Left ventricle myocardium superior (tissue), 1 donor: ENCODE measurements at places on chromosomes 2 and 18. TPM values are rescaled to one million over a fixed set of nuclear protein-coding genes. Genes with fewer than 3 reads are reported as not detected.
A peak's percentile ranks its signal among the peaks of the same experiment; 100 is the strongest.

The ALLC gene
- total RNA-seq: not detected

The NT5C1B gene
- total RNA-seq: not detected

The ABCB6 gene
- total RNA-seq: 28.2 TPM

The TDRD15 gene
- not detected for total RNA-seq

The RGPD3 gene
- total RNA-seq: not detected

The NEMP2 gene
- 2.8 TPM for total RNA-seq

The PCARE gene
- total RNA-seq: 0.84 TPM

DNA sequence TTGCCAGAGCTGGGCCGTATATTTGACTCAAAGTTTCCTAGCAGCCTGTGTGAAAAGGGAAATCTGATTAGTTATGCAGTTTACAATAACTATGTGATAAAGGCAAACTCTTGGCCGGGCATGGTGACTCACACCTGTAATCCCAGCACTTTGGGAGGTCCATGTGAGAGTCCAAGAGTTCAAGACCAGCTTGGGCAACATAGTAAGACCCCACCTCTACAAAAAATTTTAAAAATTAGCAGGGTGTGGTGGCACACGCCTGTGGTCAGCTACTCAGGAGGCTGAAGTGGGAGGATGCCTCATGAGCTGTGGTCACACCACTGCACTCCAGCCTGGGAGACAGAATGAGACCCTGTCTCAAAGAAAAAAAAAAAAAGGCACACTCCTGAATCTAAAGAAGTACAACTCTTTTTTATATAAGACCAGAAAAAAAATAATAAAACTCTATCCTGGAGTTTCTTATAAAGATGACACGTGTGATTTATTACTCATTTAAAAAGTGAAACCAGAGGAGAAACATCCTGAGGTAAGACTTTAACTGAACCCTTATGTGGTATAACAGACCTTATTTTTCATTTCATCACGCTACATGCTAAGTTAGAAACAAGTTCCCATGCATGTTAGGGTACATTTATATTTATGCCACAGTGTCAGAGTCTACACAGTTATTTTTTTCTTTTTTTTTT is 32.6 kb upstream of the KCMF1 start:
- no peak for DNase-seq

DNA sequence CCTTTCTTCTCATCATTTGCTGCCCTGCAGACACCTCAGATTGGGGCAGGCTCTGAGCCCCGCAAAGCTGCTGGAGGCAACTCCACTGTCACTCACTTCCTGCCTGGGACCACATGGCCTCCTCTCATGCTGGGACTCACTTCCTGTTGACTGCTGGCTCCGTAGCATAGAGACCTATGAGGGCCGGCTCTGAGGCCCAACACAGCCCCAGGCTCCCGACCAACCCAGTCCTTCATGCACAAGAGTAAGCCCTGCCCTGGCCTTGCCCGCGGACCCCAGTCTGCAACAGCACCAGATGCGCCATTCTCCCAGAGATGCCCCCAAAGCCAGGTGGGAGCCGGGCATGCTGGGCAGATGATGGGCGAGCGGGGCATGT is 55.7 kb downstream of the DNMT3A start:
- DNase-seq: peak; percentile 40

DNA sequence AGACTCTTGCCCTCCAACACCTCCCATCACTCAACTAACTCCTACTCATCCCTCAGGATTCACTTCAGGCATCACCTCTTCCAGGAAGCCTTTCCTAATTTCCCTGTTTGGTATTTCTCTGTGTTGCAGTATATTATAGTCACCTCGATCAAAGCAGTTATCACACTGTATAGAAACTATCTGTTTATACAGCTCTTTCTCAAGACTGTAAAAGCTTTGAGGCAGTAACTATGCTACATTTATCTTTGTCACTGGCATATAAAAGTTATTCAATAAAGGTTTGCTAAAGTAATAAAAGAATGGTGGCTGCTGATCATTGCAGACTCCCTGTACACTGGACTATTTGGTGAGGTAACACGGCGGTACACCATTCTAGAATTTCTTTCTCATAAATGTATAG is 284.9 kb downstream of the PAX3 start:
- DNase-seq: no peak

- no peak for DNase-seq
Measured at GRCh38 chr18:78643004-78643403, 336.6 kb upstream of the SALL3 start.

GRCh38 chr2:147033044-147033443 is 811.8 kb upstream of the ACVR2A start:
- no peak for DNase-seq

GRCh38 chr2:151946899-151947812 is 118.9 kb upstream of the ARL5A start:
- no peak for DNase-seq

DNA sequence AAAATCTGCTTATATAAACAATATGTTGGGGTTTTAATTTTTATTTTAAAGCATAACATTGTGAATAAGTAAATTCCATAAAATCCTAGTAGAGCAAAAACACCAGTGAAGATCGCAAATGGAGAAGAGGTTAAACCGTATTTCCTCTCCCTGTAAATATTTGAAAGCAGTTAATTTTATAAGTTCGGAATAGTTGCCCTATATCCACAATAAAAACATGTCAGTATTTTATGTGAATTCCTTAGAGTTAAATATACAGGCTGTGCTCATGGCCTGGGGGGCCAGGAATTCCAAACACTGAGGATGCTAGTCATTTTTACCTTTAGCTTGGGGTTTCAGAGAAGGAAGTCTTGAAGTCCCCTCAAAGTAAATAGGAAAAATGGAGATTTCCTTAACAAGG is 135.0 kb downstream of the FIGN start:
- DNase-seq: no peak

DNA sequence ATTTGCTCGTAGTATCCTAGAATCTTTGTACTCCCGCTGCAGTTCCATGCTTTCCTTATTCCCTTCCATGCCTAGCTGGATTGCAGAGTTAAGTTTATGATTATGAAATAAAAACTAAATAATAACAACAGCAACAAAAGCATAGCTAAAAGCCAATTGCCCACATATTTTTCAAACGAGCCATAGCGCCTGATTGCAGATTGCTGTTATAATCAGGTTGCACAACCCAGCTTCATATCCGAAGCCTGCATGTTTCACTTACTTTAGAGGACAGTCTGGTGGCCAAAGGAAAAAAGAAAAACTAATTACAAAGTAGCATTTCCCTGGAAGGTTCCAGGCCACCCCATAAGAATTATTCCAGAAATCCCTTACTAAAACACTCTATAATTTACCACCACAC is 31.9 kb upstream of the PNO1 start:
- no peak for DNase-seq

DNA sequence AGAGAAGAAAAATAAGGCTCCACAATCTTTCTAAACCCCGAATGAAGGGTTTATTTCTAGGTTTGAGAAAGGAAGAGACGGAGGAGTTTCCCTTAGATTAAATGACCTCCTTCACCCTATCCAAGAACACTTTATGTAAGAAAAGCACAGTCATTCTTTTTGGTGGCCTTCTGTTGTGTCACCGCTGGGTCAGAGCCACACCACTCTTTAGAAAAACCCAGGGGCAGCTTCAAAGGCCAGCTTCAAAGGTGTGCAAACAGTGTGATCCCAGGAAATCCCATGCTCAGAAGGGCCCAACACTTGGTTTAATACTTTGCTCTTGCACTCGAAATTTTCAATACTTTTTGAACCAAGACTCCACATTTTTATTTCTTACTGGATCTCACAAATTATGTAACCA is 7.1 kb downstream of the ST8SIA3 start:
- DNase-seq: no peak

DNA sequence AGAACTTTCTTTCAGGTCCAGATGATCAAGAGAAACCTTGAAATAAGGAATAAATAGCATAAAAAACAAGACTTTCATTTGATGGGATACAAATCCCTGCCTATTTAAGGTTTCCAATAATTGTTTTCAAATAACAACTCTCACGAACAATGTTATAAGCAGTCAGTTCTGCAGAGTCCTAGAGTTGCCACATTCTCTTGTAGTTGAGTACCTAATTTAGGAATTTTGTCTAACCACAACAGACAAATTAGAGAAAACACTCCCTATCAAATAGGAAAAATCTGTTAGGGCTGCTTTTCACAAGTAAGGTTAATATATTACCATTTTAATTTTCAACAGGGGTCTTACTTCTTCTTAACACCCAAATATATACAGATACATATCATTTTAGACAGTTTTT is 130.1 kb upstream of the CDH20 start:
- DNase-seq: no peak

DNA sequence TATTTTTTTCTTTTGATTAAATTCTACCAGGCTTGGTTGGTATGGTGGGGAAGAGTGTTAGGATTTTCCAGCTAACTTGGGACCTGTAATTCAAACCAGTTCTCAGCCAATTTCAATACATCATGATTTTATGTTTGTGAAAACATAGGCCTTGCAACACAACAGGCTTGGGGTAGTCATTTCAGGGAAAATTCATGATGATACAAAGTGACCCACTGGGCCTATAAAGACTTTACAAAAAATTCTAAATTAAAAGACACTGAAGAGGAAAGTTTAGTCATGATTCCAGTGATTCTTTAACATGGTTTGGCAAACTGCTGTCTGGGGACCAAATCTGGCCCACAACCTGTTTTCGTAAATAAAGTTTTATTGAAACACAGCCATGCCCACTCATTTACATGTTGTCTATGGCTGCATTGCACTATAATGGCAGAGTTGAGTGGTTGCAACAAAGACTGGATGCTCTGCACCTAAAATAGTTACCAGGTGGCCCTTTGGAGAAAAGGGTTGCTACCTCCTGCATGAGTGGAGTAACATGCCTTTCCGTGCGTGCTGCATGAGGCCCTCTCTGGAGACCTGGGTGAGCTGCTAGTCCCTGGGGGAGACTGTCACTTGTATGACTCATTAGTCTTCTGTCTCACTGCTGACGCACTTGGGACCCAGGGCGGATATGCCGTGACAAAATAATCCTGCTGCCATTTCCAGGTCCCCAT is 73.6 kb downstream of the NPAS2 start:
- DNase-seq: no peak

- no peak for DNase-seq
Measured at GRCh38 chr2:109683452-109683851, 69.3 kb downstream of the SOWAHC start.

- no peak for DNase-seq
Measured at GRCh38 chr2:100199421-100199820, 57.0 kb upstream of the AFF3 start.

- no peak for DNase-seq
Measured at GRCh38 chr18:76209597-76209996, 285.4 kb downstream of the ZNF516 start.

- DNase-seq: peak; percentile 37
Measured at GRCh38 chr2:12169721-12170120, 423.3 kb downstream of the LPIN1 start.

DNA sequence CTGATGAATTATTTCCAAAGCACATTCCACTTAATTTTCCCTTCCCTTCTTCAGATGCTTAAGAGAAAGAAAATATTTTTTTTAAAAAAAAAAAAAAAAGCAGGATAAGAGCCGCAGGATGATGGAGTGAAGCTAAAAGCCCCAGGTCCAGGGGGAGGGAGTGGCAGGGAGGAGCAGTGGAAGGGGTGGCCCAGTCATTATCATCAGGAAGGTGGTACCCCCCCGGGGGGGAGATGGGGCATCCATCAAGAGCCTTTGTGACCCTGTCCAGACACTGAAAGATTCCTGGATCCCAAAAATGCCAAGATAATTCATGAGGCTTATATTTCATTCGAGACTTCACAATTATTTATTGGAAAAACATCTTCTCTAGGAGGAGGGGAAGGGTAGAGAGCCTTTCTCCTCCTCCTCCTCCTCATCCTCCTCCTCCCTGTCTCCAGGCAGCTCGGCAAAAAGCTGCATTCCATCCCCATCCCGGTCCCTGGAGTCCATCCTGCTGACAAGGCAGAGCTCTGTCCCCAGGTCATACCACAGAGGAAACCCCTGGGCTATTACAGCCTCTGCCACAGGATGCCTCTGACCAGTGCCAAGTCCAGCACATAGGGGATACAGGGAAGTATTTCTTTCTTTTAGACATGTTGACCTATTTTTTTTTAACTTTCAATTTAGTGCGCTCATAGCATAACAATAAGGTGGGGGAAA is 125.3 kb downstream of the TWIST2 start:
- DNase-seq: no peak

GRCh38 chr18:53040286-53040685 is 700.3 kb downstream of the DCC start:
- no peak for DNase-seq

GRCh38 chr2:140975237-140975636 is 1155.6 kb downstream of the LRP1B start:
- no peak for DNase-seq

GRCh38 chr2:198873503-198874471 is 584.0 kb downstream of the SATB2 start:
- DNase-seq: no peak

- peak; percentile 67 for DNase-seq
Measured at GRCh38 chr2:66236067-66236685, 198.7 kb upstream of the MEIS1 start.

- no peak for DNase-seq
Measured at GRCh38 chr2:29475499-29475898, 360.3 kb downstream of the CLIP4 start.

GRCh38 chr2:237411092-237411601 is 2.8 kb downstream of the COL6A3 start:
- no peak for DNase-seq

GRCh38 chr2:5412001-5412400 is 280.2 kb upstream of the SOX11 start:
- DNase-seq: no peak

GRCh38 chr2:171785450-171785849 is 98.2 kb downstream of the DYNC1I2 start:
- DNase-seq: no peak

- no peak for DNase-seq
Measured at GRCh38 chr18:5961097-5961827, 65.9 kb upstream of the TMEM200C start.

DNA sequence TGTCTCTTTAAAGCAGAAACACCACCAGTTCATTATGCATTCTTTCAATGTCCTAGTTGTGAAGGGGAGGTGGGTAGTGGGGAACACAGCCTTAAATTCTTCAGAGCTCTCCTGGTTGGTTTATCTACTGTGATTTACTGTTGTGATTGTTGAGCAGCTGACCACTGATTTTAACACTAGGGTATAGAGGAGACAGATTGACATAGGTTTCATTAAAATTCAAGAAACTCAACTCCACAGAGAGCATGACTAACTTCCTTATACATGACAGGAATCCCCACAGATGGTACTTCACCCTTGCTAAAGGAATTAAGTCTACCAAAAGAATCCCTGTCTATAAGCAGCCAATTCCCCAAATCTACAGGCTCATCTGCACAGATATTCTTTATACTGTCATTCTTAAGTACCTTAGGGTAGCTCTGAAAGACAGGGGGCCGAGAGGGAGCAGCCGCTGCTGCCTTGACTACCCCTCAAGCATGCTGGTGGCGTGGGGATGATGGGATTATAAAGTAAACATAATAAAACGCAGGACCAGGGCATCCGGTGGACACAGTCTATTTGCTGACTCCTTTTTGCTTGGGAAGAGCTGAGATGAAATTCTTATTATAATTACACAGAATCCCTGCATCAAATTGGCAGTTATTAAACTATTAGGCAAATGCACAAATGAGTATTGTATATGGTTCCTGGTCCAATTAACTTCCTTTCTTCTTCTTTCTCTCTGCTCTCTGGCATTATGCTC is 1377.6 kb upstream of the PIK3C3 start:
- no peak for DNase-seq

- no peak for DNase-seq
Measured at GRCh38 chr2:136254681-136255080, 136.7 kb upstream of the CXCR4 start.
